Activated T-cell treated with anti-CD3 and anti-CD28 coated beads, Interleukin-2, amount 50 U/mL, for 4 hours (primary cell): ENCODE measurements at places on chromosomes 16 and 17.

GRCh38 chr16:3988011-3988410 lies 107.5 kb upstream of the CREBBP start:
- DNase-seq, result no peak

GRCh38 chr16:12716658-12717057 lies 87.0 kb downstream of the CPPED1 start:
- no peak for DNase-seq

- no peak for DNase-seq
Observed at GRCh38 chr17:3943240-3943891, 20.9 kb downstream of the ATP2A3 start.

DNA sequence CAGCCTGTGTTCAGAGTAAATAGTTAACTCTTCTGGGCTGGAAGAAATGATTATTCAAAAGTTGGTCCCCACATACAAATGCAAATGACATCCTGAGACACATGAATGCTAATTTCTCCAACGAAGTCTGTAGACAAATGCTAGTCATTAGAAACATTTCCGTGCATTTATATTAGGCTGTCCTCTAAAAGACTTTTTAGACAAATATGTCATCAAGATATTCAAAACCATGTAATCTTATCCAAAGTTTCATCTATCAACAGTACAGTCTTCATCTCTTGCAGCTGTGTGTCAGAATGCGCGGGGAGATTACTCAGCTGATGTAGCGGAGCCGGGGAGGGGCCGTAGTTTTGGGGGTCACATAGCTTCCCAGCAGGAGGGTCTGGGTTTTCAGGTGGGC lies 33.8 kb upstream of the MAF start:
- DNase-seq, result no peak

GRCh38 chr16:69598045-69598444 lies 32.3 kb downstream of the NFAT5 start:
- DNase-seq, result no peak

DNA sequence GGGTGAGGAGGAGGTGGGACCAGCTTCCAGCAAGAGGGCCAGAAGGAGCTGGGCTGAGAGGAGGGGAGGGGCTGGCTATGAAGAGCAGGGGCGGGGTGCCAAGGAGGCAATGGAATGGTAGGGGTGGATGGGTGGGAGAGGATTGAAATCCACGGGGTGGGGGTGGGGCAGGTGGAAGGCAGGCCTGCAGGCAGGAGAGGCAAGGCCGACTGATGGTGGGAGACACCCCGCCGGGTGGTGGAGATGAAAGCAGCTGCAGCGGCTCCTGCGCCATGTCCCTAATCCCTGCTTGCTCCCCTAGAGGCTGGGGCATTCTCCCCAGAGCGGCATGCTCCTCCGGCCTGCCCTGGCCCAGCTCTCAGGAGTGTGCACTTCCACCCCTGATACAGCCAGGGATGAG lies 27.8 kb upstream of the TAC4 start:
- DNase-seq, result no peak

- peak; percentile 42 for DNase-seq
Observed at GRCh38 chr16:68396481-68396880, 51.8 kb downstream of the SMPD3 start.

GRCh38 chr17:50264263-50265113 lies 9.8 kb upstream of the TMEM92 start:
- no peak for DNase-seq

GRCh38 chr16:19203374-19203966 lies 35.4 kb downstream of the SYT17 start:
- DNase-seq, result no peak

DNA sequence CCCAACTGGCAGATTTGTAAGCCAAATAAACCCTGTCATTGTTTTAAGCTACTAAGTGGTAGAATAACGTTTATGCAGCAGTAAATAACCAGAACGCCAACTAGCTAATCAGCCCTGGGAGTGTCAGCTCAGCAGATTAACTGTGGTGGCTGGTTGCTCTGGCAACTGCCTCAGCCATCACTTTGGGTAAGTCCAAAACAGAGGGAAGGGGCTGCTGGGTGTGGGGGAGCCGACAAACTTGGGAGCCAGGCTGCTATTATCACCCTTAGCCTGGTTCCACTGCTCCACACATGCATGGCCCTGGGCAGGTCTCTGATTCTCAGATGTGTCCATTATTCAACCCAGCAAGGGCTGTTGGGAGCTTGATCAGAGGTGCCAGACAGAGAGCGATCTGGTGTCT lies 22.2 kb upstream of the RHOT1 start:
- no peak for DNase-seq

DNA sequence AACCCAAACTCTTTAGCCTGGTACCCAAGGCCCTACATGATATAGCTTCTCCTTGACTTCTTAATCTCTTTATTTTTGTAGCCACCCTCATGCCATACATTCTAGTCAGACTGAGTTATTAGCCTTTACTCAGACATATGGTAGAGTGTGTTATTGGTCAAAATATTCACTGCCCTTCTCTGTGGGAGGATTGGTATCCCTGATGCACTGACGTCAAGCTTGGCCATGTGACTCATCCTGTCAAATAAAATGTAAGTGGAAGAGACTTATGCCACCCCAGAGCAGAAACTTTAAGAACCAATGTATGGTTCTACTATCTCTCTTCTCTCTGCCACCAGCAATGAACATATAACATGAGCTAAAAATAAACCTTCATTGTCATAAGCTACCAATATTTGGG lies 12.2 kb upstream of the BEAN1 start:
- DNase-seq, result no peak

DNA sequence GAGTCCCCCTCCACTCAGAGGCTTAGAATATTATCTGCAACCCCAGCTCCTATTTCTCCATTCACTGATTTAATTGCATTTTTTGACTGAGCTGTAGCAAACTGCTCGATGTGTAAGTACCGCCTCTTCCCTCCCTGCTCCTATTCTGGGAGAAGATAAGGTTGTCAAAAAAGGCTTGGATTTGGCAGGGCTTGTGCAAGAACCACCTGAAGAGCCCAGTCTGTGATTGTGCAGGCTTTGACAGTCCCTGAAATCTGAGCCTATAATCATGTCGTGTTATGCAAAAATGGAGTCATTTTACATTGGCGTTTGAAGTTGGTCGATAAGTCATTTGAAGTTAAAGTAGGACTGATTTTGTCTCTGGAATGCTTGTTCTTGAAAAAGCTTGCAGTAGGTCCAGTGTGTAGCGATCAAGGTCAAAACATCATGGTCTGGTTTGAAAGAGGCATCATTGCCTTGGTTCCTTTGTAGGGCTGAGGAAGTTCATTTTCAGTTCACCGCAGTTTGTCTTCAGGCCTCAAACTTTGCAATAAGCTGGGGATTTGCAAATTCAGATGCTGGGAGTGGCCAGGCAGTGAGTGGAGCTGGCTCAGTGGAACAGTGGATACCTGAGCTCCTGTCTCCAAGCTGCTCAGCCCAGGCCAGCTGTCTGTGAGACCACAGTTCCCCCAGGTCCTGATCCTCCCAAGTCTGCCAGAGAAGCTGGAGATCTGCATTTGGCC lies 68.8 kb downstream of the KATNIP start:
- DNase-seq, result no peak

GRCh38 chr16:12111223-12111622 lies 134.7 kb downstream of the SNX29 start:
- no peak for DNase-seq

- peak; percentile 10 for DNase-seq
Observed at GRCh38 chr17:48456589-48456988, 26.6 kb upstream of the SKAP1 start.

- DNase-seq, result no peak
Observed at GRCh38 chr17:37642681-37643080, 565 bp downstream of the DDX52 start.

GRCh38 chr17:69761767-69762321 lies 313.2 kb upstream of the KCNJ16 start:
- no peak for DNase-seq

- DNase-seq, result no peak
Observed at GRCh38 chr16:67388591-67388990, 4.7 kb downstream of the TPPP3 start.

GRCh38 chr16:576197-576822 lies 6.5 kb downstream of the PIGQ start:
- DNase-seq, result no peak

GRCh38 chr16:88705801-88706228 lies 393 bp downstream of the RNF166 start:
- no peak for DNase-seq

GRCh38 chr16:84614968-84615813 lies 2.7 kb downstream of the COTL1 start:
- no peak for DNase-seq

DNA sequence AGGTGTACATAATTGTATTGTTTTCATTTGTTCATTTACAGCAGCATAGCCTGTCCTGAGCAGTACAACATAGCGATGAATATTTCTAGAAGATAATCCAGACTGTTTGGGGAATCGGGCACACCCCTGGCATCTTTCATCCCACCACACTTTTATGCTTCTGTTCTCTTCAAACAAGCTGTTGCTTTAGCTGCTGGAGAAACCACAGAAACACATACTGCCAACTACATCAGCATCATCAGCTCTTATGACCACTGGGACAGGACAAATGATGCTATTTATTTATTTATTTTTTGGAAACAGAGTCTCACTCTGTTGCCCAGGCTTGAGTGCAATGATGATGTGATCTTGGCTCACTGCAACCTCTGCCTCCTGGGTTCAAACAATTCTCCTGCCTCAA lies 22.6 kb upstream of the HAPSTR1 start:
- DNase-seq, result no peak

- no peak for DNase-seq
Observed at GRCh38 chr17:5672141-5672540, 87.8 kb upstream of the NLRP1 start.

GRCh38 chr17:20281860-20282259 lies 185.5 kb downstream of the LGALS9B start:
- no peak for DNase-seq

GRCh38 chr16:4288148-4288921 lies 15.5 kb upstream of the TFAP4 start:
- DNase-seq, result peak; percentile 84

DNA sequence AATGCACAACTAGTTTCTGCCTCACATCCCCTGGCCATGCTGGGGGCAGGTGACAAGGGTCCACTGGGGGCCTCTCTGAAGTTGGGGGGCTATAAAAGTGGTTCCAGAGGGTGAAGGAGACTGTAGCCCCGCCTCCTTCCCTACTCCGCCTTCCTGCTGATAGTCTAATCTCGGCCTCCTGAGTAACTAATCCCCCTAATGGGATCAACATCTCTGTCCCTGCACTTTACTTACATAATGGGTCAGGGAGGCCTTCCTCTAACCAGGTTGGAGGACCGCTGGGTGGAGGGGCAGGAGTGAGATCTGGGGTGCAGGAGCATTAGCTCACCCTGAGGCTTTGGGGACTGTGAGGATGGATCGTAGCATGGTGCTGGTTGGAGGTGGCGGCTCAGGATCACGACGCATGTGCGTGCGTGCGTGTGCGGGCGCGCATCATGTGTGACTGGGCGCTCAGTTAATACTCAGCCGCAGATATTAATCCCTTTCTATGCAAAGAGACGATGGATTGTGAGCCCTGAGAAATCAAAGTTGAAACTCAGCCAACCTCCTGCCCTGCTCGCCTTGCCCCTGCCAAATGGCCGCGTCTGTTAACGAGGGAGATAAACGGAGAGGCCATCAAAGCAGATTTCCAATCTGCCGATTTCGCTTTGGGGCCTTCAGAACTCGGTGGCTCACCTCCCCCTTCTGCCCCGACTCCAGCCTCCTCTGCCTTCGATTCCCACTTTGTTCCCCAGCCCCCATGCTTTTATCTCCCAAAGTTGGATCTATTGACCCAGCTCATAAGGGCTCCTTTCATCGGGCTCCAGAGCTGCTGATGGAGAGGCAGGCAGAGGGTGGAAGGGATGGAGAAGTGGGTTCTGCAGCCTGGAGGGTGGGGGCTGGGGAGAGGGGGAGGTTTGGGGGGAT lies 107.3 kb downstream of the SDK2 start:
- no peak for DNase-seq

GRCh38 chr16:89583197-89583894 lies 7.8 kb downstream of the CPNE7 start:
- no peak for DNase-seq

- no peak for DNase-seq
Observed at GRCh38 chr16:23148166-23148512, 1.1 kb downstream of the USP31 start.

GRCh38 chr17:16962804-16963203 lies 9.1 kb downstream of the TNFRSF13B start:
- no peak for DNase-seq

DNA sequence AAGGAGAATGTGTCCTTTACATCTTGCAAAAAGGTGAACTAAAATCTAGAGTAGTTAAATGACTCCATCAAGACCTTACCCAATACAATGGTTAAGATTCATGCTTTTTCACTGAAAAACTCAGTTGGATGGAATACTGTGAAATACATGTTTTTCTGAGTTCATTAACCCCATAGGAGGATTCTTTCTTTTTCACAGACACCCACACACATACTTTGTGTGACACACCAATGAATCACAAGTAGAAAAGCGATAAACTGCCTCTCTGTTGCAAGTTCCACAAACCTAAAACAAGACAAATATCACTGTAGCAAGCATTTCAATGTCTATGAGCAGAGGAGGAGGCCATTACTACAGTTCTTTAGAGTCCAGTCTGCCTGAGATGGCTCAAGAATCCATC lies 258.8 kb upstream of the CDH5 start:
- DNase-seq, result no peak

DNA sequence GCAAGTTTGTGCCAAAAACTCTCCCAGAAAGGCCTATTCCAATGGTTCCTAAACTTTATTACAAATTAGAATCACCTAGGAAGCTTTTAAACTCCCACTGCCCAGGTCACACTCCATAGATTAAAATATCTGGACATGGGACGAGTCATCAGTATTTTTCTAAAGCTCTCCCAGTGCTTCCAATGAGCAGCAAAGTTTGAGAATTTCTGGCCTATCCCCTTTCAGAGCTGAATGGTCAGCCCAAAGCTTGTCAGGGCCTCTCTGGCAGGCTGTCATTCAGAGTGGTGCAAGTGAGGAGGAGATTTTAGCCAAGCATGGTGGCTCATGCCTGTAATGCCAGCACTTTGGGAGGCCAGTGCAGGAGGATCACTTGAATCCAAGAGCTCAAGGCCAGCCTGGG lies 2.4 kb downstream of the BCL6B start:
- DNase-seq, result no peak

DNA sequence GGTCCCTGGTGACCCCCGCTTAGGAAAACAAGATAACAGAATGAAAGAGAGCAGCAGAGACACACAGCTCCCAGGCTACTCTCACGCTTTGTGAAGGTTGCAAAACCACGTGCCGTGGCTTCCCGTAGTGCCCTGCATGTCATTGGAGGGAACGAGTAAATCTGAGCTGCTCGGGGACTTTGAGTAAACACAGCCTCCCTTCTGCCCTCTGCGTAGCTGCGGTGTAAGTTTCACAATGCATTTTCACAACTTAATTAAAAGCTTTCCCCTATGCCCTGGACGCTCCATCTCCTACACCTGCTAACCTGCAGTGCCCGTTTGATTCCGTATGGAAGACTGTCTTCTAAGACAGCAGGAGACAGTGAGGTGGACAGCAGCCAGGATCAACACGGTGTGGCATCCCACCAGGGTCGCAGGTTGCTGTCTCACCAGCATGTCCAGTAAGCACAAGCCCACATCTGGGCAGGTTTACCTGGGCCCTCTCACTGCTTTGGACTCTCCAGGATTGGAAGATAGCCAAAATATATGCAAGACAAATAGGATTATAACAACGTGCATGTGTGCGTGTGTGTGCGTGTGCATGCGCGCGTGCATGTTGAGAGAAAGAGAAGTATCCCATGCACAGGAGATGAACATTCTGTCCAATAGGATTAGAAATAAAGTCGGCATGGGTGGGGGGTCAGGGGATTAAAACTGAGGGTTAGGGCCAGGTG lies 116.4 kb upstream of the RCVRN start:
- DNase-seq, result no peak

- DNase-seq, result no peak
Observed at GRCh38 chr16:2848933-2849725, 8.8 kb downstream of the PRSS22 start.
